ENCODE measurements at places on chromosomes 5 and 9.

- no peak for DNase-seq
These were observed 154.9 kb downstream of the KCTD16 start for GRCh38 chr5:144325532-144325931.

DNA sequence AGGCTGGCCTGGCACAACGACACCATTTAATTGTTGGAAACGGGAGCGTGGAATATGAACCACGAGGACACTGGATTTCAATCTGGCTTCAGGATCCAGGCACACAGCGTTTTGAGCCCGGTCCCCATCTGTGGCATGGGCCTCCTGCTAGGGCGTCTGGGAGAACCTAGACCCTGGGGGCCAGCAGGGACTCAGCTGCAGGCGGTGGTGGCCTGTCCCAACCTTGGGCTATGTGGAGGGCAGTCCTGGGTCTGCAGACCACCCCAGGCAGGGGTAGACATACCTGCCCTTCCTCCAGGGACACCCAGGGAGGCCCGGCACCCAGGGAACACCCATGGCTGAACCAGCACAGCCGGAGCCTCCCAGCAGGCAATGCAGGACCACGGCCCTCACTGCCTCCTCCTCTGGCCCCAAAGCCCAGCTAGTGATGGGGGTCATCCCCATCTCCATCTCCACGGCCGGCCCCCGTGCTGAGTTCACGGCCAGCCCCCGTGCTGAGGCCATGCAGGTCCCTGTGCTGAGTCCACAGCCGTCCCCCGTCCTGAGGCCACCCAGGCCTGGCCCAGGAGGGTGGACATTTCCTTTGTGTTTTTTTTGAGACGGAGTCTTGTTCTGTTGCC is 18.5 kb upstream of the UBAC1 start:
- no peak for DNase-seq

- DNase-seq = no peak
These were observed 128.8 kb downstream of the FER start for GRCh38 chr5:108876451-108876850.

DNA sequence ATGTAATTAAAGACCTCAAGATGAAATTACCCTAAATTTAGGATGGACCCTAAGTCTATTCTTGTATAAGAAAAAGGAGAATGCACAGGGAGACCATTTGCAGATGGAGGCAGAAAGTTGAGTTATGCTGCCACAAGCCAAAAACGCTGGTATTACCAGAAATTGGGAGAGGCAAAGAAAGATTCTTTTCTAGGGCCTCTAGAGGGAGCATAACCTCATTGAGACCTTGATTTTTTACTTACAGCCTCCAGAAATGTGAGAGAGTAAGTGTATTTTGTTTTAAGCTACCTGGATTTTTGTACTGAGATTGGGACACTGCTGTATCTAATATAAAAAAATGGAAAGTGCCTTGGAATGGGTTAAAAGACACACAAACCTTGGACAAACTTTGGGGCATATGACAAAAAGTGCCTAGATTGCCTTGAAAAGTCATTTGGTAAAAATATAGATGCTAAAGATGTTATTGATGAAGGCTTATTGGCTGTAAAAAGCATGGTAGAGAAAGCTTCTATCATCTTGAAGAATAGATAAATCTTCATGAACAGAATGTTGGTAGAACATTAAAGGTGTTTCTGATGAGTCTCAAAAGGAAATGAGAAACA is 174.7 kb upstream of the PRDM9 start:
- DNase-seq = no peak

GRCh38 chr9:12425878-12426864 is 267.0 kb upstream of the TYRP1 start:
- no peak for DNase-seq

DNA sequence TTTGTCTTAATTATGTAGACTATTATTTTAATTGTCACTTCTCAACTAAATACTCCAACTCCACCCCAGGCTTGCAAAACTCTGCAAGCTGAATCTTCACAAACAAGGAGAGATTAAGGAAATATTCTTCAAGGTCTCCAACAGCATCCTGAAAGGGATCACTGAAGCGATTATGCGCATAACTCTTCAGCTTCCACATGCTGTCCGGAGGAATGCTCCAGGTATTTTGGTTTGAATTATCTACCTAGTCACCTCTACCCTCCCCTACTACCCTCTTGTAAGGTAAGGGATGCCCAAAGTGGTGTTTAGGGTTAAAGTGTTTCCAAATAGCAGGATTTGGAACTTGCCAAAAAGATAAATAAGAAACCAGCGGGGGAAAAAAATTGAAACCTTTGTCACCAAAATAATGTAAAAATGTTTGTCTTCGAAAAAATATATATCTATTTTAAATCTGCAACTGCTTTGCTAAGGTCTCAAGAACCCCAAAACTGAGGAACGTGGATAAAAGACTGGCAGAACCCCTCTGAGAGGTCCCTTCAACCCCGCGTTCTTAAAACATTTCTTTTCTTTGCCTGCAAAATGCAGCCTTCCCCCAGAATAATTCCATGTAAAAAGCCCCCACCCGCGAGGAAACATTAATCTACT is 11.6 kb downstream of the PTCH1 start:
- DNase-seq = no peak

- no peak for DNase-seq
These were observed 444.7 kb downstream of the HINT1 start for GRCh38 chr5:130720355-130720754.

- no peak for DNase-seq
These were observed 24.2 kb upstream of the ANKRD33B start for GRCh38 chr5:10539687-10539998.

All from GDM1 (cell line).